Spinal cord (tissue), 10 donors: ENCODE measurements at places on chromosomes 1 and 21.
A peak's percentile ranks its signal among the peaks of the same experiment; 100 is the strongest.

DNA sequence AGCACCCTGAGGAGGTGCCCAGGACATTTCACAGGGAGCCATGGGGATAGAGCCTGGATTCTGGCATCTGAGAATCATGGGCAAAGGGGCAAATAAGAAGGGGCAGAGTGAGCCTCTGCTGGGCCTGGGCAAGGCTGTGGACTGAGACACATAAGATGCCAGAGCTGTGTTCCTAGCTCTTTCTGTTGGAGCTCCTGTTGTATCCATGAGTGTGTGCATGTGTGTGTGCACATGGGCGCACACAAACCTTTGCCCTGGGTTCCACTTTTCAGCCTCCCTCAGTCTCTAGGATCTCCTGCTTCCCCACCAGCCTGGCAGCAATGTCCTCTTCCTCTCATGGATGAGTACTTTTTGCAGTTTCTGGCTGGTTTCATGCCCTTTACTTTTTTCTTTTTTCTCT, 44.0 kb downstream of the ATF3 start:
- no peak for DNase-seq

DNA sequence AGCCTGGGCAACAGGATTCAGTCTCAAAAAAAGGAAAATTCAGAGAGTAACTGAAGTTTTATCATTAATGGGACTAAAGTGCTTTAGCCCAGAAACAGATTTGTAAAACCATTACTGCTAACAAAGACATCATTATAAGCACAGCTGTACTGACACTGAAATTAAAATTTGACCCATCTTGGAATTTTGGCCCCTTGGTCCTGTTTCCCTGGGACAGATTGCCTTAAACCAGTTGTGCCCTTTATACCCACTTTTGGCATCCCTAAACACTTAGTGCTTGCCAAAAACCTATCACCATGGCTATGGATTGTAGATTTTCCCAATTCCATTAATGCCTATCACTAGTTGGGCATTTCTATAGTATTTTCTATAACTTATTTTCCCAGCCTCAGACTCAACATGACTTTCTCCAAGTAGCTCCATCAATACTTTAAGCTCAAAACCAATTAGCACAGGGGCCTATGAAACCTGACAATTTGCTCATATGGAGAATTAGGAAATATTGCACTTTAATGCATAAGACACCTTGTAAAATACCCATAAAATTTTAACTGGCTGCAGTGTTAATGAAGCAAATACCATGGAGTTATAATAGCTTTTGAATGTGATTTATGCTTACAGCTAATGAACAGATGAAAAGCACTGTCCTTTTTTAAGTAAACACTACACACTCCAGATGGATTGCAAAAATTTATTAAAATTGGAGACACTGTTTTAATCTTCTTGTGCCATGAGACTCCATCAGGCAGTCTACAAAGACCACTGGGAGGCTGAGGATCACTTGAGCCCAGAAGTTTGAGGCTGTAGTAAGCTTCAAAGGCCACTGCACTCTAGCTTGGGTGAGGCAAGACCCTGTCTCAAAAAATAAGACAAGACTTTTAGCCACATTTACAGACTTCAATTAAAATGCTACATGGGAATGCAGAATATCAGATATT, 4.3 kb downstream of the GAS5 start:
- no peak for DNase-seq

- DNase-seq, result peak; percentile 56
These were observed 14.7 kb downstream of the ZBTB7B start for GRCh38 chr1:155017041-155017945.

DNA sequence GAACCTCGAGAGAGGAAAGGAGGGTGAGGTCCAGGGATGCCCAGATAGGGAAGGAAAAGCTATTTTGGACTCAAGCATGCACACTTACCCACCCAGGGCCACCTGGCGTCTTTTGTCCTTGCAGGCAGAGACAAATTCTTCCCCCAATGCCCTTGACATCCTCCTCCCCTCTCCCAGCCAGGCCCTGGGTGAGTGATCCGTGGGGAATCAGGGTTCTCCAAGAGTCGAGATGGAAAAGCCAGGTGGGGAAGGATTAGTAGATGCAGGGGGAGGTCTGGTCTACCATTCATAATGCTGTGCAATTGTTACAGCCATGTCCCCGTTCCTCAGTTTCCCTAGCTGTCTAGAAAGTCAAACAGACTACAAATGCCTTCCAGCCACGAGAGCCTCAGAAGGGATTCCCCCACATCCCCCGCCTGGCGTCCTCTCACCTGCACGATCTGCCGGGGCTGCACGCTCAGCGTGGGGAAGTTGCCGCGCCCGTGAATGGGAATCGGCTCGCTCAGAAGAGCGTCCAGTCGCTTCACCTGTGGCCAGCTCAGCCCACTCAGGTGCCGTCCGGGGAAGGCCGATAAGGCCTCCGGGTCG, 580 bp downstream of the TENT5B start:
- no peak for DNase-seq

DNA sequence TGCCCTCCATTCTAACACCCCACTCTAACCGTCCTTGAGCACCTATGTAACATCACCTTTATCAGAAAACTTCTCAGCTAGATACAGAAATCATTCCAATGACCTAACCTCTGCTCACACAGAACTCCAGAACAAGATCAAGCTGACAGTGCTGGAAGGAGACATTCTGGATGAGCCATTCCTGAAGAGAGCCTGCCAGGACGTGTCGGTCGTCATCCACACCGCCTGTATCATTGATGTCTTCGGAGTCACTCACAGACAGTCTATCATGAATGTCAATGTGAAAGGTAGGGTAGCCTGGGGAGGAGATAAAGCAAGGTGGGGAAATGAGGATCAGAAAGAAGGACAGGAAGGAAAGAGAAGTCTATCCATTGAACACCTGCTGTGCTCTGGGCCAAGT, 27.8 kb downstream of the HSD3B2 start:
- DNase-seq, result no peak

DNA sequence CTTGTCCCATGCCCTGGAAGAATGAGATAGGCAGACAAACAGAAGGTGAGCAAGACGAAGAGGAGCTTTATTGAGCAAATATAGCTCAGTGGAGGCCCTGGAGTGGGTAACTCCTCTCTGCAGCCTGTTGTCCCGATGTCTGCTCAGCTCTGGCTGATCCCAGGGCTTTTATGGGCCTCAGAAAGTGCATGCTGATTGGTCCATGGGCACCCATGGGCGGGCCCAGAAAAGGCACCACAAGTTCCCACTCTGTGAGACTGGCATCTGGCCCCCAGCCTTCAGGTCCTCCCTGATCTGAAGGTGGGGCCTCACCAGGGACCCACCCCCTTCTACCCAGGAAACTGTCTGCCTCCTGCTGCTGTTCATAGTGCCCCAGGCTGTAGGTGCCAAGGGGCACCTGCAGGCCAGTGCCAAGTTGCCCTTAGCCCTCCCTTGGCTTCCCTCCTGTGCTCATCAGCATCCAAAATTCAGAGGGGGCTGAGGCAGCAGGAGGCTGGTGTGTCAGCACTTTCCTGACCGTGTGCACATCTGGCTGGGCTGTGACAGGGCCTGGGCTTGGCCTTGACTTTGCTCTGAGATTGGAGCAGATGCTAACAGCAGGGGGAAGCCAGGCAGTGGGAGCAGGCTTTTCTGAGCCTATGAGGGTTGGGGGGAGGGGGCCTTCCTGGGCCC, 35.4 kb downstream of the ACTL8 start:
- no peak for DNase-seq

DNA sequence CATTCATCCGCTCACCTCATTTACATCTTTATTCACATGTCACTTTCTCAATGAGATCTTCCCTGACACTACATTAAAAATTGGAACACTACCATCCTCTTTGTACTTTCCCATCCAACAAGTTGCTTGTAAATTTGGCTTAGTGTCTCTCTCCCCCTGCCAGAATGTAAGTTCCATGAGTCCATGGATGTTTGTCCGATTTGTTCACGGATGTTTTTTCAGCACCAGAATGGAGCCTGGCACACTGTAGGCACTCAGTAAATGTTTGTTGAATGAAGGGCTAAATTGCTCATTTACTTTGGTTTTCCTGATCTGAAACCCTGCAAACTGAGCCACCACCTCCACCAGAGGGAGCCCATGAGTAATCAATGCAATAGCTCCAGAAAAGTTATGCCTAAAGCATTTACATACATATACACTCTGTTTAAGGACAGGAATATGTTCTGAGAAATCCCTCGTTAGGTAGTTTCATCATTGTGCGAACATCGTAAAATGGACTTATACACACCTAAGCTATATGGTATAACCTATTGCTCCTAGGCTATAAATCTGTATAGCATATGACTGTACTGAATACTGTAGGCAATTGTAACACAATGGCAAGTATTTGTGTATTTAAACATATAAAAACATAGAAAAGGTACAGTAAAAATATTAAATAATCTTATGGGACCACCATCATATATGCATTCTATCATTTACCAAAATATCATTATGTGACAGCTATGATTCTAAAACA, 2.8 kb upstream of the EYA3 start:
- DNase-seq, result no peak

GRCh38 chr1:162912061-162912667, 51.2 kb upstream of the CCDC190 start:
- no peak for DNase-seq

DNA sequence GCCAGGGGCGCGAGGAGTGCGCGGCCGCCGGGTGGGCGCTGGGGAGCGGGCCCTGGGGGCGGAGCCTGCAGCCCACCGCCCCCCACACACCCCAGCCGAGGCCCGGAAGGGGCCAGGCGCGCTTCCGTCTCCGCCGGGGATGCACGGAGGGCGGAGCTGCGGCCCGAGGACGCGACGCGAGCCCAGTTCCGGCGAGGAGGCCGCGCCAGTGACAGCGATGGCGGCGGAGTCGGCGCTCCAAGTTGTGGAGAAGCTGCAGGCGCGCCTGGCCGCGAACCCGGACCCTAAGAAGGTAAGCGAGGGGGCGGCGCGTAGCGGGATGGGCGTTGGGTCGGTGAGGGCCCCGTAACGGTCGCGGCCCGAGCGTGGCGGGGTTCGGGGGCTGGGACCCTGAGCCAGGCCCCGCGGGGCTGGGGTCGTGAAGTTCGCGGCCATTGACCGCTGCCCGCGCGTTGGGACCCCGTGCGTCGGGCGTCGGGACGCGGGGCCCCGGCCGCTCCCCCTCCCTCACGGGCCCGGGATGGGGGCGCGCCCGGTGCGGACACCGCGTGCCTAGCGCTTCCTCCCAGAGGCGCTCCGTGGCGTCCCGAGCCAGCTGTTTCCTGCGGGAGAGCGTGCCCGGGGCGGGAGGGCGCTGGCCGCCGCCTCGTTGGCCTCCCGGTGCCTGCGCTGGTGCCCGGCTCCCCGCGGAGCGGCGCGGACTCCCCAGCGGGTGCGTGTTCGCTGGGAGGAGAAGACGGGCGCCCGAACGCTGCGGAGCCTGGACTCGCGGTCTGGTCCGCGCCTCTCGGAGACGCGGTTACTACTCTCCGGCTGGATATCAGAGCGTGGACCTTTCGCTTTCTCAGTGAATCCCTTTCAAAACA, at the start of gene ELOA:
TSS of gene ELOA (plus strand) at position 185 of the 866 bp plus-strand sequence. CDS start at position 218, 33 bp downstream.
- peak; percentile 75 for DNase-seq

DNA sequence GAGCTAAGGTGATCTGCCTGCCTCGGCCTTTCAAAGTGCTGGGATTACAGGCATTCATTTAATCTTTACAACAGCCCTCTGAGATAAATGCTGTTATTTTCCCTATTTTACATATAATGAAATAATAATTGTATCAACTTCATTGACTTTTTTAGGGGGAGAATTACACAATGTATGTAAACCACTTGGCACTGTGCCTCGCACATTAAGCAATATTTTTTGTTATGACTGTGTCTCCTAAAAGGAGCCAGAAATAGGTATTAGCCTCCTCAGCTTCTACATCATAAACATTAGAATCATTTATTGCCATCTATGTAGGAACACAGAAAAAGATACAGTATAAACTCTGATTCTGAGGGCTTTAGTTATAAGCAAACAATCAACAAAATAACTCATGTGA, 1.1 kb upstream of the DNAJC28 start:
- DNase-seq, result no peak

GRCh38 chr1:22814176-22815042, 103.8 kb downstream of the EPHB2 start:
- DNase-seq, result peak; percentile 69

DNA sequence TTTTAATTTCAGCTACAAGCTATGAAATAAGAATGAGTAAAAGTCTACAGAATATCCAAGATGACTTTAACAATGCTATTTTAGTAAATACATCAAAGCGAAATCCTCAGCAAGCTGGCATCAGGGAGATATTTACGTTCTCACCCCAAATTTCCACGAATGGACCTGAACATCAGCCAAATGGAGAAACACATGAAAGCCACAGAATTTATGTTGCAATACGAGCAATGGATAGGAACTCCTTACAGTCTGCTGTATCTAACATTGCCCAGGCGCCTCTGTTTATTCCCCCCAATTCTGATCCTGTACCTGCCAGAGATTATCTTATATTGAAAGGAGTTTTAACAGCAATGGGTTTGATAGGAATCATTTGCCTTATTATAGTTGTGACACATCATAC, 13.7 kb upstream of the CLCA1 start:
- DNase-seq, result no peak
